Esophagus mucosa (tissue), 1 donor: ENCODE measurements at places on chromosomes 5 and 9. TPM values are rescaled to one million over a fixed set of nuclear protein-coding genes. Genes with fewer than 3 reads are reported as not detected.

DNA sequence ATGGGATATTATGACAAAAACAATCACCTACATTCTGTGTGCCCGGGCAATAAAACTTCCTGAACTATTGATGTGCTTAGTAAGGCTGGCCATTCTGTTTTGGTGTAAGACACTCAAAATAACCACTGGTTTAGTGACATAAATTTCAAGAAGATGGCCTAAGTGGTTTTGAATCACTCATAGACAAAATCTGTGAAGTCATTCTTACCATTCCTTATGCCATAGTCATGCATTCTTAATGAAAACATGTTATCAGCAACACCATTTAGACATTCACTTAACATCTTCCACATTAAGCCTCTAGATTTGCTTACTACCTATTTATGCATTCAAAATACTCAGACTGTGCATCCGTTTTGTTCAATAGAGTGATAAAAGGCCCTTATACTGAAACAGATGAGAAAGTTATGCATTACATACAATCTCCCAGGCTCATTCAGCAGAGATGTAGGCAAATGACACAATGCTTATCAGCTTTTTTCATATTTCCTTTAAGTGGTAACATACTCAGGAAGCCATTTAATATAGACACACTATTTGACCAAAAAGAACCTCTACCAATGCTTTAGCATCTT lies 848.8 kb upstream of the DMAC1 start:
- ATAC-seq = no peak

DNA sequence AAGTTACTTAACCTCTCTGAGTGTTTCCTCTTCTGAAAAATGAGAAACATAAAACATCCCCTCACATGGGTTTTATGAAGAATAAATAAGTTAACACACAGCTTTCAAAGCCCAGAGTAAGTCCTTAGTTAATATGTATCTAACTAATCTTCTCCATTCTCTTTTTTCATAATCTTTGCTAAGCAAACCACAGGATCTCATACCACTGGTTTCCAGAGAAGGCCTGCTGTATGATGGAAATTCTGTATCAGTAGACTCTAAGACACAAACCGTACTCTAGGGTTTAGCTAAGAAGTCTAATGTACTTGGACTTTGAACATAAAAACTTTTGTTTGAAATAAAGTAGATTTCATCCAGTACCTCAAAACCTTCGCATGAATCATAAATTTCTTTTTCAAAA lies 307.9 kb downstream of the SPOCK1 start:
- ATAC-seq = no peak

- no peak for ATAC-seq
Measured at GRCh38 chr5:158463188-158463587, 604.2 kb upstream of the CLINT1 start.

- ATAC-seq = peak; percentile 80
Measured at GRCh38 chr9:14198841-14199455, 115.0 kb downstream of the NFIB start.

DNA sequence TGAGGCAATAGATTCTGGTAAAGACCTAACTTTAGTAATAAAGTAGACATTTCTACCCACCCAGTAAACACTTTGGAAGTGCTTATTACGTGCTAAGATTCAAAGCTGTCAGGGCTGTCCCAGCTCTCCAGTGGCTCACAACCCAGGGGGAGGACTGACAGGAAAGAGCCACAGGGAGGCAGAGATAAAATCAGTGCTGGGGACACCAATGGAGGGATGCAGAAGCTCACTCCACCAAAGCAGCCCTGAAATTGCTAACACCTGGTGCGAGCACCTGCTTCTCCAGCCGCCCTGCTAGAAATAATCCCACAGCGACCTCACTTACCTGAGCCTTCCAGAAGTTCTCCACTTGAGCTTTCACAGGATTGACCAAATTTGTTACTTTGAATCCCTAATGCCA lies 501.0 kb downstream of the BNC2 start:
- no peak for ATAC-seq

DNA sequence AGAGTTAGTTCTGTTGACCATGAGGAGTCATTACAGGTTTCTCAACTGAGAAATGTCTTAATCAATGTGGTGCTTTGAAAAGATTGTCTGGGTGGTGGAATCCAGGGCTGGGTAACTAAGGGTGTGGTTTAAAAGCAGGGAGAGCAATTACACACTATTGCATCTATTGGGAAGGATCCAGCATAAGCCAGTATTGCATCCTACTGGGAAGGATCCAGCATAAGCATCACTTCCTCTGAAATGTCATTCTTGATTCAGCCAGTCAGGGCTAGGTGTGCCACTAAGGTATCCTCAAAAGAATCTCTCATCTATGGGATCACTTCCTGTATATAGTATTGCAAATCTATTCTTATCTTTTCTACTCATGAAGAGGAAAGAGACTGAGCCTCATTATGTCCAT lies 38.6 kb downstream of the ELOVL7 start:
- ATAC-seq = peak; percentile 36

The CDH6 gene
- total RNA-seq = 0.60 TPM

DNA sequence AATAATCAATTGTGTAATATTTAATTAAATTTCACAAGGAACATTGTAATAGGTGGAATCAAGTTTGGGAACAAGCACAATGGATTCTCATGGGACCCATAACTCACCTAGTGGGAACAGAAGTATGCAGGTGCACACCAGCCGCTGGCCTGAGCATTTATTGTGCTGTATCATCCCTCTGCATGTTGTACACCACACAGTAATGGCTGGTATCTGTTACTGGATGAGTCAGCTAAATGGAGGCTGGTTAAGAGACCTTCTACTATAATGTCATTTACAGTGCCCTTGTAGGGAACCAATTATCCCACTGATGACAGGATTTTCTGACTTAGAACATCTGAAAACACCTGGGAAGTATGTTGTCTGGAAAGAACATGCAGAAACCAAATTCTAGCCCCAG lies 3.2 kb upstream of the MAP3K1 start:
- no peak for ATAC-seq

GRCh38 chr5:135238622-135239452 lies 160.2 kb downstream of the MACROH2A1 start:
- no peak for ATAC-seq

The OR1J2 gene
- total RNA-seq = not detected

The PCDHGA2 gene
- 0.68 TPM for total RNA-seq

The GABRA1 gene
- total RNA-seq = not detected

- ATAC-seq = peak; percentile 37
Measured at GRCh38 chr5:115588640-115589039, 13.6 kb downstream of the TICAM2 start.

GRCh38 chr5:68407311-68408239 lies 192.0 kb downstream of the PIK3R1 start:
- no peak for ATAC-seq

DNA sequence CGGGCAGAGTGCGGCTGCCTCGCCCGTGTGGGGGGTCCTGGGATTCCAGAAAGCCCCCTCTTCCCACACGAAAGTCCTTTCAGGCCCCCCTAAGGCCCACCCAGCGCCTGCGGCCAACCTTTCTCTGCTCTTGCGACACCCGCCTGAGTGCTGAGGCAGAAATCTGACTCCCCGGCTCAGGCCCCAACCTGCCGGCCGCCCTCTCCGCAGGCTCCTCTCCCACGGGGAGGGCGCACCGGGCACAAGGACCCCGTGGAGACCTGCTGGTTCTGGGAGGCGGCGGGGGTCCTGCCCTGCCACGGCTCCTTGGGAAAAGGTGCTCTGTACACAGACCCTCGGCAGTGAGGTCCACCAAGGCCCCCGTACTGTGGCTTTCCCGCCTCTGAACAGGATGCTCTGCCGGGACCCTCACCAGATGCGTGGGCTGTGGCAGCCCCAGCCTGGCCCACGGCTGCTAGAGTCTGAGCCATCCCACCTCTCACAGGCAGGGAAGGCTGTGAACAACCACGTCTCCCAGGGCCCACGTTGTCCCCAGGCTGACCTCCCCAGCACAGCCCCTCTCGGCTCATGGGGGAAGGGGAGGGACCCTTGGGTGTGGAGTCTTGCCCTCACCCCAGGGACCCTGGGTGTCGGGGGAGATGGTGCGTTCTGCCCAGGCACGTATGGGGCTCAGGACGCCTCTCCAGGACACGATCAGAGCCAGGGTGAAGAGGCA lies 41.5 kb upstream of the EGFL7 start:
- no peak for ATAC-seq

The NUTM2G gene
- total RNA-seq = not detected

DNA sequence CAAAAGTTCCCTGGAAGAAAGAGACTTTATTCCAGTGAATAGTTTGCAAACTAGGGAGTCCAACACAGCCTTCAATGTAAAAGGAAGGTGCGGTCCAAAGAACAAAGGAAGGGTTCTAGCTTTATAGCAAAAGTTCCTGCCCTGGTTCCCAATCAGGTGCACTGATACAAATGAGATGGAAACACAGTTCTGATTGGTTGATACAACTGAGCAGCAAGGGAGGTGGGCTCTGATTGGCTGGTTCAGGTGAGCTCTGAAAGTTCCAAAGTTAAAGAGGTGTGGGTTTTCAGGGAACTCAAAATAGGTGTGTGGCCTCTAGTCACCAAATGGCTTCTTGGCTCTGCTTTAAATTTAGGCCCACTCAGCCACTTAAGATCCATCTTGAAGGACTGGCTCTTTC lies 43.1 kb downstream of the P4HA2 start:
- ATAC-seq = no peak

The LHX2 gene
- total RNA-seq = not detected

The COQ4 gene
- total RNA-seq = 61.7 TPM

GRCh38 chr5:179300581-179301180 lies 44.6 kb downstream of the ADAMTS2 start:
- ATAC-seq = no peak
